Urothelium cell line (cell line): ENCODE measurements at places on chromosomes 1 and 21.

DNA sequence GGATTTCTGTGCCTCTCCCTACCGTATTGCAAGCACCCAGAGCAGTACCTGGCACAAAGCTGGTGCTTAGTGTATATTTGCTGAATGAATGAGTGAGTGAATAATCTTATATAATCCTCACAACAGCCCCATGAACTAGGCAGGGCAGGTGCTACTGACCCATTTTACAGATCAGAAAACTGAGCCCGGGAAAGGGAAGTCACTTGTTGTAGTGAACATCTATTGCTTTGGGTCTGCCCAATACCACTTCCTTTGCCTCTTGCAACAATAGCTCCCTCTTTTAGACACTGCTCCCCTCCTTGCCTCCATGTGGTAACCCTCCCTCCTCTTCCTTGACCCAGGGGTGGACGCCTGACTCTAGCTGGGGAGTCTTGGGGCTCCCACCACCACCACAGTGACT is 3.1 kb downstream of the CDCP2 start:
- DNase-seq: no peak

- DNase-seq: no peak
Observed at GRCh38 chr1:234229581-234230387, 143.5 kb upstream of the COA6 start.

DNA sequence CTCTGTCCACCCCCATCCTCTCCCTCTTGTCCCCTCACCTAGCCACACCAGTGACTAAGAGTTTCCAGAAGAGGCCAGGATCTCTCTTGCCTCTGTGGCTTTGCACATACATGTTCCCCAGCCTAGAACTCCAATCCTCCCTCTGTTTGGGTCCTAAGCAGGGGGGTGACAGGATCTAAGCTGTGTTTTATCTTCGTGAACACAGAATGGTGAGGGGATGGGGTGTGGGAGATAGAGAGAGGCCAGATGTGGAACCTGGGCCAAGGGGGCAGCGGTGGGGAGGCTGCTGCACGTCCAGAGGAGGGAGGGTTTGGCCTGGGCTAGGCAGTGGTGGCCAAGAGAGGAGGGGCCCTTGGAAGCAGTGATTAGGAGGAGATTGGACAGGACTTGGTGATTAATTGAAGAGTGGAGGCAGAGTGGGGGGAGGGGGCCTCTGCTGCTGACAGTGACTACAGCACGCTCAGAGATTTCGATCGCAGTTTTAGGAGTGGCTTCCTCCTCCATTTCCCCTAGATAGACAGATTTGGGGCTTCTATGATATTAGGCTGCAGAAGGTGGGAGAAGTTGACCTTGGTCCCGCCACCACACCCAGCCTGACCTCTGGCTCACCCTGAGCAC is 17.1 kb upstream of the ADGRB2 start:
- DNase-seq: no peak

- no peak for DNase-seq
Observed at GRCh38 chr1:5691795-5692509, 300.3 kb downstream of the NPHP4 start.

DNA sequence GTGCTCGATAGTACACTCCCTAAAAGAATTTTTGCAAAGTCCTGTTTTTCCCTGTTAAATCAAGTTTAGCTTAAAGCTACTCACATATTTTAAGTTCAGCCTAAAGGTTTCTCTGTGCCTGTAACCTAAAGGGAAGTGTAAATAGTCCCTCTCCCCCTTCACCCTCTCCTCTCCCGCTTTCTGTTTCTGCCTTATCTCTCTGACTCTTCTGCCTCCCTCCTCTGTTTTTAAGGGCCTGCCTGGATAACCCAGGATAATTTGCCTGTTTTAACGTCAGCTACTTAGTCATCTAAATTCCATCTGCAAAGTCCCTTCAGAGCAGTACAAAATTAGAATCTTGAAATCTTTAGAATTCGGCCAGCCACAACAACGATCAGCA is 92.6 kb downstream of the NID1 start:
- DNase-seq: peak; percentile 11

DNA sequence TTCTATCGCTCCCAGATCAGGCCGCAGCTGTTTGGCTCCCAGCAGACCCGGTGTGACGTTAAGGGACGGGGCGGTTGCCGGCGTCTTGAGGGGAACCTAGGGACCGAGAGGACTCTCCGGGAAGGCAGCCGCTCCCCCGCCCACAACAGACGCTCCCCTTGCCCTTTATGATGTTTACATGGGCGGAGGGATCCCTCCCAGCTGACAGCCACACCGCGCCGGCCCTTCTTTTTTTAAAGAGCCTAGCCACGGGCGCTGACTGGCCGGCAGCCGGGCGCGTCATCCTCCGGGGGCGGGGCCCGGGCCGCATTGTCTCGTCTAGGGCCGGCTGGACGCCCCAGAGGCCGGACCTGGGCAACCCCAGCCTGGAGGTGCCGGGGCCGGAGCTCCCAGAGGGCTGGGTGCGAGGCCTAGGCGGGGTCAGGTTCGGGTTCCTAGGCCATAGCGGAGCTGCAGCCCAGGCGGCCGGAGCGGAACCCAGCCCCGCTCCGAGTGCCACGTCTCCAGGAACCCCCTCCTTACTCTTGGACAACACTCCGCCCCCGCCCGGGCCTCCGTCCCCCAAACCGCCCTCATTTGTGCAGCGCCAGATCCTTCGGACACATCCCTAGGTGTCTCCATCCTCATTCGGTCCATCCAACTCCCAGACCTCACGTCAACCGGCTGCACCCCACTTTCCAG is at the start of gene PCAT6:
Gene PCAT6, plus strand, starts transcription at position 340 of the 681 bp plus-strand sequence.
- peak; percentile 96 for DNase-seq

DNA sequence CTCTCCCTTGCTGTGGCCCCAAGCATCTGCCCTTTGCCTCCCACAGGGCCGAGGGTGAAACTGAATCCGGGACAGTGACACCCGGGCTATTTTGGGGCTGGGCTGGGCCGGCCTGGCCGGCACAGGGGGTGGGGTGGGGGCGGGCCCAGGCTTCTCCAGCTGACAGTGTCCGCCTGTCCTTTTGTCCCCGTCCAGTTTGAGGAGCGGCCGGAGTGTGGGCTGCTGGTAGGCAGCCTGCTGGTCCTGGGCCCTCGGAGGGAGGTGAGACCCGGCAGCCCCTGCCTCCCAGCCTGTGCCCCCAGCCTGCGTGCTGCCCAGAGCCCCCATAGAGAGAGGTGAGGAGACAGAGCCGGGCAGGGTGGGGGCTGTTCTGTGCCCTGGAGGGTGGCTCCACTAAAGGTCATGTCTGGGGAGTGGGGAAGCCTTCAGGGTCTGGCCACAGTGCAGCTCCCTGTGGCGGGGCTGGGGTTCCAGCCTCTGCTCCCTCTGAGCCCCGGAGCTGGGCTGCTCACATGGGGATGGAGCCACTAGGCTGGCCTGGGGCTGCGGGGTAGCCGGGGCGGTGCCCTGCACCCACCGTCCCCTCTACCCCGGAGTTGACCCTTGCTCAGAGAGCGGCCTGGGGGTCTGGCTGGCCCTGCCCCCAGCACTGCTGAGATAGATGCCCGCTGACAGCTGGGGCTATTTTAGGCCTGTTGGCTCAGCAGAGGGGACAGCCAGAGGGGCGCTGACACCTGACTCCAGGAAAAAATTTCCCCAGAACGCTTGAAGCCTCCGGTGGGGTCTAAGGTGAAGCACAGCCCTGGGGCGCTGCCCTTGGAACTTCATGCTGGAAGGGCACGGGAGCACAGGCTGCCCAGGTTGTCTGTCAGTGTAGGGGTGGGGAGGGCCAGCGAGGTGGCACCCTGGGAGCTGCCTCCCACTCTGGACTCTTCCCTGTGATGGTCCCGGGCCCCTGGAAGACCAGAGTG is at the start of gene OBSCN:
Gene OBSCN, plus strand, starts transcription at position 194 of the 971 bp plus-strand sequence. CDS start 3,740 bp downstream, outside the sequence.
- no peak for DNase-seq
